ENCODE measurements at places on chromosomes 1 and 21.

- DNase-seq = no peak
Observed at GRCh38 chr21:44613386-44614155, 1.7 kb downstream of the KRTAP10-8 start.

GRCh38 chr21:27519361-27519760 lies 552.5 kb upstream of the ADAMTS5 start:
- peak; percentile 75 for DNase-seq

DNA sequence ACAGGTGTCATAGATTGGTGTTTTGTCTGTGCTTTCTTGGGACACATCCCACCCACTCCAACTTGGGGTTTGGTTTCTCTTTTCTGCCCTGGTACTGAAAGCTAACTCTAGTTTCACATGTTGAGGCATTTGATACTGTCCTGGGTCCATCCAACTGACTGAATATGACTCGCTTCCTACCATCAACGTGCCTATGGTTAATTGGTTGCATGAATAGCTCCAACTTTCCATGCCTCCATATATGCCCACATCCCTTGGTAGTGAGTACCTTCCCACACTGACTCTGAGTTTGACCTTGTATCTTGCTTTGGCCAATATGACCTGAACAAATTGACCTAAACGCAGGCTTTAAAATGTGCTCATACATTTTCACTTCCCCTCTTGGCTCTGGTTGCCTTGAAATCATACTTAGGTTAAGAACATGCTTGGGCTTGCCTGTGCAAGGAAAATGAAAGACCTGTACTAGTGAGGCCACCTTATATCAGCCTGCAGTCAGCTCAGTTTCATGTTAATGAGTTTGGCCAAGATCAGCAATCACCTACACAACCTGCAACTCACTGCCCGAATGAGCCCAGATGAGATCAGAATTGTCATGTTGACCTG lies 81.0 kb upstream of the KCNK2 start:
- no peak for DNase-seq

DNA sequence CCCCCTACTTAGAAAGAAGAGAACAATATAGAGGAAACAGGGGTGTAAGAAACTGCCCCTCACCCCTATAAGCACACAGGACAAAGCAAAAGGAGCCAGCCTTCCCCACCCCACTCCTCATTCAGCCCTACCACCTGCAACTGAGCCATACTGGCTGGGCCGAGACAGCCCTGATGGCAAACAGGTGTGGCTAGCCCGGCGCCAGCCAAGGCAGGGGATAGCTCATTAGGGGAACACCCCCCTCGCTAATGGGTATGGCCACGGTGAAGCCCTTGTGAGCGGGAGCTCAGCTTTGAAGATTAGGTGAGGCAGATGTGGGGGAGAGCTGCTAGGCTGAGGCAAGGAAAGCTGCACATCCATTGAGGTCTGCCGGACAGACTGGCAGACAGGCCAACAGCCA lies 65.5 kb downstream of the ERI3 start:
- DNase-seq = no peak

GRCh38 chr21:42499444-42500112 lies 3.6 kb upstream of the RSPH1 start:
- DNase-seq = no peak

- no peak for DNase-seq
Observed at GRCh38 chr21:17370263-17370662, 142.6 kb upstream of the CXADR start.

GRCh38 chr1:118921994-118922393 lies 66.1 kb downstream of the TBX15 start:
- no peak for DNase-seq
